Left hindlimb (tissue), 1 donor: ENCODE measurements at places on chromosomes 3 and 15.
A peak's percentile ranks its signal among the peaks of the same experiment; 100 is the strongest.

- no peak for DNase-seq
These were observed 24.9 kb downstream of the ETFA start for GRCh38 chr15:76286271-76286879.

DNA sequence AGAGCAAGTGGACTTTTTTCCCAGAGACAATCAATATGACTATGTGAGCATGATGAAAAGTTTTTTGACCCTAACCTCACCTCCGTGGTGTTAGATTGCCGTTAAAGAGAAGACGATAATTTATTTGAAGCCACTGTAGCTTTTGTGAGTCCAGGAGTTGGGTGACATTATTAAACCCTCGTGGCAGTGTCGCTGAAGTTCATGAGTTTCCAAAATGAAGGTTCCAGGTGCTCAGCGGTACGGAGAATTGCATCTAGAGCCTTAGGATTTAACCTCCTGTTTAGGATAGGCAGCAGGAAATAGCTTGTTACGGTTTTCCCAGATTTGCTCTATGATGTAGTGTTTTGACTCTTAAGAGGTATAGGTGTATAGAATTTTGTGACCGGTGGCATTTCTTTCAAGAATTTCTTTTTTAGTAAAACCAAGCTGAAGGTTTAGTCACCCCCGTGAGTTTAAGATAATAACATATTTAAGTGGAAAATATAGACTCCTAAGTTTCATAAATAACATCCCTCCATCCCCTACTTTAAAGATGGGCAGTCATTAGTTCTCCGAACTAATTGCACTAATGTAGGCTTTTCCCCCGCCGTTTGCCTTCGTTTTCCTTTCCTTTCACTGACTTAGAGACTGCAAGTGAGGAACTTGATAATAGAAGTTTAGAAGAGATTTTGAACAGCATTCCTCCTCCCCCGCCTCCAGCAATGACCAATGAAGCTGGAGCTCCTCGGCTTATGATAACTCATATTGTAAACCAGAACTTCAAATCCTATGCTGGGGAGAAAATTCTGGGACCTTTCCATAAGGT lies 2.0 kb downstream of the SMC4 start:
- peak; percentile 44 for DNase-seq

DNA sequence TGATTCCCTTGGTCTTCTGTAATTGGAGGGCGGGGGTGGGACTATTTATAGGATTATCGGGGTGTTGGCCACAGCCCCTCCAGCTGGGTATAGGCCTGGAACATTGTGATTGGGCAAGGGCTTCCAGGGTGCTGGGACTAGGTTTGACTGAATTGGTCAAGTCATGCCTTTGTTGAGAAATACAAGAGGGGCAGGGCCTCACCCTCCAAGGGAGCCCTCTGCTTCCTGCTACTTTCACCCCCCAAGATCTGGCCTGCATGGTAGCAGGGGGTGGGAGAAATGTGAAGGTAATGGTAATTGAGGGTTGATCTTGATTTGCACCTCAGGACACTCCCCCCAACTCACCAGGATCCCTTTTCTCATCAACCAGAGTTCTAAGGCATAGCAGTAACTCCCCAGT lies 25.2 kb downstream of the TRIM71 start:
- DNase-seq, result no peak

DNA sequence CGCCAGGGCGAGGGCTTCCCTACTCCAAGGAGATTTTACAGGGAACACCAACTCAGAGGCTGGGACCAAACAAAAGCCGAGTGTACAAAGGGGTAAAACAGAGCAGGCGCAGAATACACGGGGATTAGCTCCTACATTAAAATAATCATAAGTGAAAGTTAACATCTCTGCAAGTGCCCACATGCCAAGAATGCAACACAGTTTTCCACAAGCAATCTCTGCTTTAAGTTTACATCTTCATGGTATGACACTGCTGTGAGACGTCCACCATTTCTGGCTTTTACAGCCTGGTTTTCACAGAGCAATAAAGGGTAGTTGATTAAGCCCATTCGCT lies 500 bp upstream of the VGLL3 start:
- DNase-seq, result no peak

- peak; percentile 79 for DNase-seq
These were observed 8.6 kb downstream of the TLR9 start for GRCh38 chr3:52216585-52217408.

GRCh38 chr3:5205165-5205941 lies 17.8 kb downstream of the EDEM1 start:
- no peak for DNase-seq

DNA sequence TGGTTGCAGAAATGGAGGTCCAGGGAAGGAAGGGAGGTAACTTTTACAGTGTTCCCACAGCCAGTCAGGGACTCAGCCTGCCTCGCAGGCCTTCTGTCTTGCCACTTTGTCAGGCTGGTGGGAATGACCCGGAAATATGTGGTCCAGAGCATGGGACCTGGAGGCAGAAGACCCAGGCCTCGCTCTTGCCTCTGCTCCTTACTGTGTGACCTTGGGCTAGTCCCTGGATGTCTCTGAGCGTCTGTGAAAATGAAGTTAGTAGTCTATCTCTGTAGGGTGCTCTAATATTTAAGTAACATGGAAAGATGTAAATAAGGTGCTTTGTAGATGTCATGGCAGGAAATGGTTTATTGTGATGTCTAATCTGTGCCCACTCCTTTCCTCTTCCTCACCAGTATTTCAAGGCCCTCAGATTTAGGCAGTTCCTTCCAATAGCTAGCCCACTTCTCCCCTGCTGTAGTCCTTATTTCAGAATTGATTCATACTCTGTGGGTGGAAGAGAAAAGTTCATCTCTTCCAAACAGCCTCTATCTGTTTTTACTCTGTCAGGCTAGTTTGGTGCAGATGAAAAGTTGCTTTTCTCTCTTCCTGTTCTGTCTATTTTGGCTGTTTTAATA lies 9.1 kb downstream of the CORO2B start:
- no peak for DNase-seq

DNA sequence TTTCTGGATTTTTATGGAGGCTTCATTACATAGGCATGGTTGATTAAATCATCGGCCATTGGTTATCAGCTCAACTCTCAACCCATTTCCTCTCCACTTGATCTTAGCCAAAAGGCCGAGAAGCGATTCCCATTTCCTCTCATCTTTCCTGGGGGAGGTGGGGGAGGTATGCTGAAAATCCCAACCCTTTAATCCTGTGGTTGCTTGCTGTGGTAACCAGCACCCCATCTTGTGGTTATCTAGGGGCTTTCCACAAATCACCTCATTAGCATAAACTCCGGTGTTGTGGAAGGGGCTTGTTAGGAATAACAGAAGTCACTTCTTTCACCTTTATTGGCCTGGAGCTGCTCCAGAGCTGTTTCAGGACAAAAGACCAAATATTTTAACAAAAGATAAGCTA lies 20.9 kb downstream of the PDE8A start:
- DNase-seq, result no peak

DNA sequence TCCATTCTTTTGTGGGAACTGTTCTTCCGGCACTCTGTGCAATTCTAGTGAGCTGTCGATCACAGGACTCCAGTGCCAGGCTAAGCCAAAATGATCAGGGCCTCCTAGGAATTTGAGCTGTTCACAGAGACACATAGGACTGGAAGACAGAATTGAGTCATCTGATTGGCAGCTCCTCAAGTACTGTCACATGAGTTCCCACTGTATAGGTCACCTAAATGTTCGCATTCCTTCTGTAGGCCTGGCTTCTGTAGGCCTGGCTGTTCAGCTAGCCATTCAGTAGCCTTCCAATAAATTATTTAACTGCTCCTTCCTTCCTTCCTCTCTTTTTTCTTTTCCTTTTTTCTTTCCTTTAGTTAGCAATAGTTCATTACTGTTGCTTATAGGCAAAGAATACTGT lies 4.3 kb downstream of the PROS1 start:
- no peak for DNase-seq

DNA sequence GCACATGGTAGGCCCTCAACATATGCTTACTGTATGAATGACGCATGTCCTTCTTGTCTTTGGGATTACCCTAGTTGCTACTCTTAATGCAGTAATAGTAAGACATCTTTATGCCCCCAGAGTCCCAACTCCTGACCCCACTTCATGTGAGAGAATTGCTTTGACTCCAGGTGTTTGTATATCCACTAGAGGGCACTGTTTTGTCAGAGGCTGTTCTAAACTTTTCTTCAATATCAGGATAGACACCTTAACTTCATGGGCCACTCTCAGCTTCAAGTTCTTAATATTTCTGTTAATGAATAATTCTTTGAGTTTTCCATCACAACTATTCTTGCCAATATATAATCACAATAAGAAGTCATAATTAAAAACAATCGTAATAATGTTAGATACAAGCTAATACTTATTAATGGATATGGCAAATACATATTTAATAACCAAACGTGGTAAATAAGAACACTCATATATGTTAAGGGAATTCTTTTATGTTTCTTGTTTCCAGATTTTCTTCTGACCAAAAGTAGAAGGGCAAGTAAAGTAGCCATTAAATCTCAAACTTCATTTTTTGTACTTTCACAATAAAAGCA lies 337.2 kb upstream of the DNAJC19 start:
- no peak for DNase-seq

- no peak for DNase-seq
These were observed 37.6 kb upstream of the LRIG1 start for GRCh38 chr3:66538390-66538789.

DNA sequence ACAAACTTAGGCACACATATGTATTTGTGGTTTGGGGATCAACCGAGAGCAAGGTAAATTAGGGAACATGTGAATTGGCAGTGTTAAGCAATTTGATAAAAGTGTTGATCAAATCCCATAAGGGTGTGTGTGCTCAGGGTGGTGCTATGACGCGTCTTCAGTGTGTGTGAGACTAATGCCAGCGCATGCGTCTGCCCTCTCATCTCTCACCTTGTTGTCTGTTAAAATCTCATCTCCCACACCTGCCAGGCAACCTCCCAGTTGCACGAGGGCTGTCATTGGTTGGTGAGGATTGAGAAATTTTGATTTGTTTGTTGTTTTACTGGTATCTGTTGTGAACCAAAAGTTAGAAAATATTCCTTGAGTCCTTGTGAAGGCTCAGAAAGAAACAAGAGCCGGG lies 137.2 kb upstream of the ICE2 start:
- no peak for DNase-seq

- DNase-seq, result no peak
These were observed 127.2 kb downstream of the OPA1 start for GRCh38 chr3:193720169-193720568.

GRCh38 chr15:90620379-90621067 lies 90.8 kb downstream of the CRTC3 start:
- no peak for DNase-seq

GRCh38 chr15:58374147-58374546 lies 57.6 kb upstream of the LIPC start:
- no peak for DNase-seq

DNA sequence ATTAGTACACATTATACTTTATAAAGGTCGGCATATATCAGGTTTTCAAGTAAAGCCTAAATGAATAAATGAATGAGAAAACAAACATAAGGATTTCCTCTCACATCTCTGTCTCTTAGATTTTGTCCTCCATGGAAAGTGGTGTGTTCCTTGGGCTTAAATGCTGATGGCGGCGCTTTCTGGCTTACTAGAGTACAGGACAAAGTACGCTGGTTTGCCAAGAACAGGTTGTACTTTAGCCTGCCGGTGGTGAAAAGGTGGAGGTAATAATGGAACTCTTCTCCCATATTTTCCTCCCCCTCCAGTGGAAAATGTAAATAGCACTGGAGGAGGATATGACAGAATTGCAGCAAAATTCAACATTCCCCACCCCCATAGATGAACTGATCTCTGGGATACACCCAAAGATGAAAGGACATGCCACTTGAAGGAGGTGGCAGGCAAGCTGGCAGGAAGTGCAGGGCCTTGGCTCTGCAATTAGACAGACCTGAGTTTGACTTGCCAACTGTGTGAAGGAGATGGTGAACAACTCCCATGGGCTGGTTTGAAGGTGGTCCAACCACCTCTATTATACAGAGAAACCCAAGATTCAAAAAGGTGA lies 29.3 kb downstream of the CEP152 start:
- no peak for DNase-seq

DNA sequence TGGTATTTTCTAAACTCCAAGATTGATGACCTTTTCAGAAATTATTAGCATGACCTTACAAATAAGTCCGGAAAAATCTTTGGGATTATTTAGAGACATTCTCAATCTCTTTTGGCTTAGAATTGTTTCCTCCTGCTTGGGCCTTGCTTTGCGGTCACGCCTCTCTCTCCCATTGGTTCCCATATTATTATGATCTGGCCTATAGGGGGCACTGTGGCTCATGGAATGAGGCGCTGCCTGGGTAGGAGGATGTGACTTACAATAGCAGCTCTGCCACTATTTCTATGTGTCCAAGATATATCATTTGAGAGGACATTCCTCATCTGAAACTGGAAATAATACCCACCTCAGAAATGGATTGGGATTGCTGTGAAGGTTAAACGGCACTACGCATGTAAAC lies 464.9 kb downstream of the MFSD1 start:
- DNase-seq, result no peak

- no peak for DNase-seq
These were observed 63.6 kb downstream of the MOBP start for GRCh38 chr3:39531066-39531465.

- no peak for DNase-seq
These were observed 100.8 kb upstream of the SLC6A6 start for GRCh38 chr3:14301558-14301957.
